ENCODE measurements at places on chromosomes 3 and 15.

DNA sequence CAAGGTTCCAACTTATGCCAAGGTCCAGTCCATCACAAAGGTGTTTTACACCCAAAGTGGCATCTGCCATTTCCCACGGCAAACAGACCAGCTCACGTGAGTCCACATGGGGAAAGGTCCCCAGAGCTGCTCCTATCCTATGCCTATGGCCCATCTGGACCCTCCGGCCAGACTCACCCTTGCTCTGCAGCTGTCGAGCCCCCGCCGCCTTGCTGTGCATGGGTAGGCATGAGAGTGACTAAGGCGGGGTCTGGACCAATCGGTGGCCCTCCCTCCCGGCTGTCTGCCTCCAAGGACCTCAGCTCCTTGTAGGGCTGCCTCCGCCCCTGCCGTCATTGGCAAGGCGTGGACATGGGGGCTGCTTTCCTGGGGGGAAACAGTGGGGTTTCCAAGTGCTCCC, 26.9 kb downstream of the DNASE1L3 start:
- DNase-seq: no peak

GRCh38 chr3:107068980-107069379, 308.3 kb upstream of the CCDC54 start:
- DNase-seq: no peak

- no peak for DNase-seq
Observed at GRCh38 chr3:160312014-160312624, 86.9 kb downstream of the C3orf80 start.

GRCh38 chr3:134956395-134956794, 161.3 kb downstream of the EPHB1 start:
- DNase-seq: no peak

DNA sequence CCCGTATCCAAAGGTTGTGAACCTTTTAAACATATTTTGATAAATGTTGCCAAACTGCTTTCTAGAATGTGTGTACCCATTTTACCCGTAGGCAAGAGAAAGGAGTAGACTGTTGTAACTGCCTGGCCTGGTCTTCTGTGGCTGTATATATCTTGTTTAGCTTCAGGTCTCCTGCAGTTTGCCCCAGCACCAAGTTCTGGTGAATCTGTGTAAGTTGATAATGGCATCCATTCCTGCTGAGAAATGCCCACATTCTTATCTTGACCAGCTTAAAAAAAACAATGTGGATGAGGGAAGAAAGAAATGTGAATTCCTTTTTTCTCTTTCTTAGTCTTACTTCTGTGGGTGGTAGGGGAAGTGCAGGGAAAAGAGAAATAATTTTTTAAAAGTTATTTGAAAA, 53.3 kb upstream of the TLE3 start:
- DNase-seq: no peak

DNA sequence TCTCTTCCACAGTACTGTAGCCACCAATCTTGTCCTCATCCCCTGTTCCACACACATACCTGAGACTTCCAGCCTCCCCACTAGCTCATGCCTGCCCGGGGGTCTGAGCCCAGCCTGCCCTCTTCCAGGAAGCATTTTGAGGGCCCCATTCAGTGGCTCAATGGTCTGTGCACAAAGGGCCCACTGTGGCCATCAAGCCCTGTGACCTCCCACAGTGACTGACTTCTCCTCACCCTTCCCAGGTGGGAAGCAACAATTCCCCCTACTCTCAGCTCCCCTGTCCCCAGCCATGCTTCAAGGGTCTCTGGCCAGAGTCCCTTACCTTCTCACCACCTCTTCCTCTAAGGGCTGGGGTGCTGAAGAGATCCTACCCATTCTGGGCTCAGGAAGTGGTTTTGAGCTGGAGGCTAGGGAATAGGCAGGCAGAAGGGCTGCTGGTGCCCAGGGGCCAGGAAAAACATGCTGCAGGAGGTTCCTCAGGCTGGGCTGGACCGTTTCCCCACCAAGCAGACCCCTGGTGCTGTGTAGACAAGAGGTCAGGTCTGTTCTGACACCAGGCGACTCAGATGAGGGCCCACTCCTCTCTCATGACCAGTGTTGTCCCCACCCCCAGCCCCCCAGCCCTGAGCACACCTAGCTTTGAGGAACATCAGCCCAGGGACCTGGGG, 3.0 kb upstream of the KLF15 start:
- no peak for DNase-seq

- DNase-seq: no peak
Observed at GRCh38 chr3:169556349-169556870, 107.1 kb downstream of the MECOM start.

GRCh38 chr3:140931016-140931454, 10.6 kb upstream of the SLC25A36 start:
- DNase-seq: no peak

DNA sequence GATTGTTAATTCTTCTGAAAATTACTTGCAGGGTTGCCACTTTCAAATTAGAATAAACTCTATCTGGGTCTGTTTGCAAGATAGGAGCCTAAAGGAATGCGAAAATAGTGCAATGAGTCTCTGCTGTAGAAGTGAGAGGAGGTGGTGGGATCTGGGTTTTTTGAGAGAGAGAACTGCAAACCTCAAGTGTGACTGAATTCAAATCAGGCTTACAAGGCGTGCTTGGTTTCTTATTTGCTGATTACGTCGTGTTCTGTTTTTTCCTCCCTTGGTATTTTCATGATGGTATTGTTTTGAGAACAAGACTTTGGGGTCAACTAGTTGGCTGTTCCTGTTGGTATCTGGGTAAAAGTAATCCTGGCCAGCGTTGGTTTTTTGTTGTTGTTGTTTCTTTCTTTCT, 490.9 kb upstream of the CFAP20DC start:
- no peak for DNase-seq

- DNase-seq: no peak
Observed at GRCh38 chr15:88606070-88606794, 14.9 kb upstream of the AEN start.

DNA sequence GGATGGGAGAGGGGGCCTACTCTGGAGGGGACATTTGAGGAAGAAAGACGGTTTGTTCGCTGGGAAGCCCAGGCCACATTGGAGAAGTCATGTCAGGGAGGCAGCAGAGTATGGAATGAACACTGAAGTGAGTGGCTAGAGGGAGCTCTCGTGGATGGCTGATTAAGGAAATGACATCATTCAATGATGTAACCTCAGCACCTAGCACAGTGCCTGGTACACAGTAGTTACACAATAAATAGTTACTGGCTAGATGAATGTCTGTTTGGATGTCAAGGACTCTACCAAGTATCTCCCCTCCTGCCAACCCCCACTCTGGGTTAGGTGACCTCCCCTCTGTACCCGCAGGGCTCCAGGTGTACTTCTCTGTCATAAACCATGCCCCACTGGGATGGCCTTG, 121.1 kb downstream of the CLSTN2 start:
- DNase-seq: no peak

DNA sequence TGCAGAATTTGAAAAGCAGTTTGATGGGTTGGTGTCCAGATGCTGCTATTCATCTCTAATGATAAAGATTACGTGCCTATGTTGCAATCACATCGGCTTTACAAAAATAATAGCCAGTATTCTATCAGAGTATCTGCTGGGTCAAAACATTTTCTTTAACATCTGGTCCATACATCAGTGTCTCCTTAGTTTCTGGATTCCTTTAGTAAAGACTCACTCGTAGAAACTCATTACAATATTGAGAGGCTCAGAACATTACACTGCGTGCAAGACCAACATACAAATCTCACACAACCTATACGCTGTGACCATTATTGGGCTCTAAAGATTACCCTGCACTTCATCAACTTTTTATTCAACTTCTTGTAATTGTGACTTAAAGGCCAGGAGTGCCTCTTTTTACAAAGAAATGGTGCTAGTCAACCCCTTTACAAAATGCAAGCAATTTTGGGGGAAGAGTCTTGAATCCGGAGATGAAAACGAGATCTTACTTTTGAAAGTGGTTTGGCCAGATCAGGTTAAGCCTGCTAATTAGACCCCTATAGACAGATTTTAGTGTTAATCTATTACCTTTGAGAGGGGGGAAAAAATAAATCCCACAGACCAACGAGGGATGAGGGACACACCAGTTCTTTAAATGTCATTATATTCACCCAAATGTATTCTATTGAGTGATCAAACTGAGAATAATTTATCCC, 2.9 kb downstream of the TRA2B start:
- DNase-seq: no peak

- DNase-seq: no peak
Observed at GRCh38 chr3:71825551-71826283, 40.8 kb upstream of the PROK2 start.

DNA sequence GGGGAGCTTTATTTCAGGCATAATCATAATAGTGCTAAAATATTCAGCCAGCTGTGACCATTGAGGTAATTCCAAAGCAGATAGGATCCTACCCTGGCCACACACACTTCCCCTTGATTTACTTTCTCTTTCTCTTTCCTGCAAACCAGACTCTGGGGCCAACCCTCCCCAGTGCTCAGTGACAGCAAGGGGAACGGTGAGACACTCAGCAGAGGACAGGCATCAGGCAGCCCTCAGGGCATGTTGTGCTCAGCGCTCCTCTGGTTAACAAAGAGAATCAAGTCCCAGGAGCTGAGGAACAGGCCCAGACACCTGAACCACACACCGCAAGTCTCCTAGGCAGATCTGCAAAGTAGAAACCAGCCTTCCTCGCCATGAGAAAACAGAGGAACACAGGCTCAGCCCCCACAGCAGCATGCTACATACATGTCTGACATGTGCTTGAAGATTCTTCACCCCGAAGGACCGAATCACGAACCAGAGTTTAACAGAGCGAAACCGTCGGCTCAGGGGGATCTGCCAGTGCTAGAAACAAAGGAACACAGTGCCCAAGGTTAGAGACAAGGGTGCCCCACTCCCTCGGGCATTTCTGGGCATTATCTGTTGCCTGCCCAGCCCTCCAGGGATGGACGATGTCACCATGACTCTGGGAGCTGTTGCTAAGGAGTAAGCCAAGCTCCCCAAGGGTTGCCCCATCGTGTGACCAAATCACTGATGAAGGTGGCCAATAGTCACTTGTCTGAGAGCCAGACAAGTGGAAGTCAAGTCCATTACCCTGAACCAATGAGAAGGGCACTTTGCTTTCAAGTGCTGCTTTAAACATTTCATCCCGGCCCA, 17.5 kb downstream of the HDC start:
- DNase-seq: peak; percentile 44

- no peak for DNase-seq
Observed at GRCh38 chr15:32130823-32131222, 100.5 kb downstream of the CHRNA7 start.

- DNase-seq: no peak
Observed at GRCh38 chr15:47688573-47689086, 28.7 kb upstream of the SEMA6D start.

DNA sequence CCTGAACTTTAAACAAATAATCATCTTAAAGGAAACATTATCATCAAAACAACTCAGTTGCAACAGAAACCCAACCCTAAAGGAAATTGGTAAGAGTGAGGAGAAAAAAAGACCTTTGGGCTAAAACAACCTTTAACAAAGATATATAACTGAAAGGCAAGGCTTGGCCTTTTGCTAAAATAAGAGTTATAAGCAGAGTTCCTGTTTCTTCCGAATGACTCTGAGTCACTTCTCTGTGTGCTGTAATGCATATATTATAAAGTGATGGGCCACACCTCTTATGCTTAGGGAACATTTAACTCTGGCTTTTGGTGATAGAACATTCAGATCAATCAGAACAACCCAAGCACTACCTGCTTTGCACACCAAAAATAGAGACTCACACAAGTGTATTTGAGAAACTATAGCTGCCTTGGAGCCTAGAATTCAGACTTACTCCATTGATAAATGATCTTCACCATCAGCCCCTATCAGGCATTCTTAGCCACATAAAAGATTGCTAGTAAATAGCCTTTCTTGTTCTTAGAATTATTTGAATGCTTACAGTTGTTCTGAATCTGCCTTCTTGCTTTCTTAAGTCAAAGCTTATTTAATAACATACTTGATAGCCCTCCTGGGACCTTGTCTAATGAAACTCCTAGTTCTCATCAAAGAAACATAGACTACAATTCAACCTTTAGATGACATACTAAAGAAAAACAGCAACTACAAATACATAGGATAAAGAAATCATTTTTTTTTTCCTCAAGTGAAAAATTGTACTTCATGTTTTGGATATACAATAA, 294.2 kb upstream of the SEMA6D start:
- DNase-seq: no peak

DNA sequence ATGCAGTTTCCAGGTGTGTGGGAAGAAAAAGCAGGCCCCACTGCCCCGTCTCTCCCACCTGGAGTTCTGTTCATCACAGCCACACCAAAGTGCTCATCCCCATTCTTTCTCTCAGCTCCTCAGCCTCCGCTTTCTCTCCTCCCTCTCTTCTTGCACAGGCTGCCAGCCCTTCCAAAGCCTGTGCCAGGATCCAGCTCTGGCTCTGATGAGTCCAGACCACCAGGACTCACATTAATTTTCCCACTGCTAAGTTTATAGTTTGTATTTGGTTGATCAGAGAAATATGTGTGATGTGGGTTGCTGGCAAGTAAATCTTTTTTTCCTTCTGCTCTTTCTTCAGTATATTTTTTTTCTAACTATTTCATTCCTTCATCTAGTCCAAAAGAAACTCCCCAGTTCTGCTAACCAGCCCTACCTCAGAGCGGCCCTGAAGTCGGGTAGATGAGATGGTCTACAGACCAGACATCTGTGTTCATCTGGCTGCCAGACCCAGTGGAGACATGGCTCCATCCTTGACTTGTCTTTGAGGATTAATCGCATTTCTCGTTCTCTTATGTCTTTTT, 49.8 kb downstream of the BOC start:
- no peak for DNase-seq

DNA sequence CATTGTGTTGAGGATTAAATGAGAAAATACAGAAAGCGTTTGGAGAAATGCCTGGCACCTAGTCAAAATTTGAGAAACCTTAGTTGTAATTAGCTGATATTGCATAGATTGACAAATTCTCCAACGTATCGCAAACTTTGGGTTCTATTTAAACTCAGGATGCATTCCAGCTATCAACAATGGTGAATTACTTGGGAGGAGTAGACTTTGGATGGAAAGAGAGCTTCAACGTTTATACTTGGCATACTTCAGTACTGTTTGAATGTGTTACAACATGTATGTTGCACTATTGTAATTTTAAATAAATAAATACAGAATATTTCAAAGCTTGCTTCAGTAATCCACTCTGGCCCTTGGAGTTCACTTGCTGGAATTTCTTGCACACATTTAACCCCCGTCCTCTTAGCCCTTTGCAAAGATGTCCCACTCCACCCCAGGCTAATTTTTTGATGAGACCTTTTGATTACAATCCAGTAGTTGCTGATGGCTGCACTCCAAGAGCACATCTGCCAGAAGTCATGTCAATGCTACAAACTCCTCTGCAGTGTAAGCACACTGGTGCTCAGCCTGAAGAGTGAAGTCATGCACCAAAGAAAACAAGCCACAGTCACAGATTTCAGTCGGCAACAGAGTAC, 4.7 kb upstream of the DIS3L start:
- DNase-seq: no peak

- DNase-seq: no peak
Observed at GRCh38 chr3:71926262-71926600, 141.3 kb upstream of the PROK2 start.
